ENCODE measurements at places on chromosomes 7 and 10. TPM values are rescaled to one million over a fixed set of nuclear protein-coding genes. Genes with fewer than 3 reads are reported as not detected.
A peak's percentile ranks its signal among the peaks of the same experiment; 100 is the strongest.

The TMEM176B gene
- total RNA-seq: not detected

DNA sequence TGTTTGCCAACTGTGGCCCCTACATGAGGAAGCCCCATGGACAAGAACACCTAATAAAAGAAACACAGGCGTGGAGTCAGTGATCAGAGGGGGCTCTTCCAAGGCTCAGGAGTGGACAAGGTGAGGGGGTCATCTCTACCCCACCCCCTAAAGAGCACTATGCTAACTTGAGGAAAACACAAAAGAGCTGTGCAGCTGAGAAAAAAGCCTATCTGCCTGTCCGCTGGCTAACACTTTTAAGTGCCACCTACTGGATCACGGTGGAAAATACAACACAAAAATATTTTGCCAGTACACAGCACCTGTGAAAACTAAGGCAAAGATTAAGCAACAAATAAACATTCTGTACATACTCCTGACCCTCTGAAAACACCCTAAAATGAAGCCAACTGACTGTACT, 53.1 kb upstream of the COBL start:
- no peaks in the 10 kb centered on the region for H3K36me3 ChIP-seq
- no peaks in the 10 kb centered on the region for H3K27me3 ChIP-seq
- peak; percentile 37 for DNase-seq

- peaks cover 40% of the 10 kb centered on the region for H3K4me1 ChIP-seq
- H3K27me3 ChIP-seq: no peaks in the 10 kb centered on the region
- DNase-seq: peak; percentile 92
- peak overlapping the region; percentile 21 for H3K4me3 ChIP-seq
Observed at GRCh38 chr10:63429281-63429680, 36.5 kb downstream of the JMJD1C start.

The OR9A2 gene
- total RNA-seq: not detected

GRCh38 chr10:123988694-123989093, 97.1 kb upstream of the CPXM2 start:
- H3K4me3 ChIP-seq: no peak overlapping the region
- H3K4me1 ChIP-seq: no peaks in the 10 kb centered on the region
- no peak overlapping the region for H3K27ac ChIP-seq
- peaks cover 22% of the 10 kb centered on the region for H3K27me3 ChIP-seq
- no peaks in the 10 kb centered on the region for H3K36me3 ChIP-seq
- DNase-seq: no peak

- no peak for DNase-seq
- H3K27me3 ChIP-seq: no peaks in the 10 kb centered on the region
- no peaks in the 10 kb centered on the region for H3K36me3 ChIP-seq
- no peak within 1 kb of the TSS for H3K27ac ChIP-seq
- H3K4me1 ChIP-seq: peaks cover 15% of the 10 kb centered on the region
- no peak within 1 kb of the TSS for H3K4me3 ChIP-seq
Observed at GRCh38 chr10:69220041-69220451, at the start of gene HKDC1. Gene HKDC1, plus strand, starts transcription at chr10:69220332. Its CDS starts 104 bp downstream, at chr10:69220436.

The PLA2G12B gene
- not detected for total RNA-seq

GRCh38 chr10:91247360-91248111, 27.1 kb downstream of the PCGF5 start:
- H3K27me3 ChIP-seq: no peaks in the 10 kb centered on the region
- H3K4me1 ChIP-seq: peaks cover 8% of the 10 kb centered on the region
- no peak overlapping the region for H3K27ac ChIP-seq
